ENCODE measurements at places on chromosomes 4 and X.

DNA sequence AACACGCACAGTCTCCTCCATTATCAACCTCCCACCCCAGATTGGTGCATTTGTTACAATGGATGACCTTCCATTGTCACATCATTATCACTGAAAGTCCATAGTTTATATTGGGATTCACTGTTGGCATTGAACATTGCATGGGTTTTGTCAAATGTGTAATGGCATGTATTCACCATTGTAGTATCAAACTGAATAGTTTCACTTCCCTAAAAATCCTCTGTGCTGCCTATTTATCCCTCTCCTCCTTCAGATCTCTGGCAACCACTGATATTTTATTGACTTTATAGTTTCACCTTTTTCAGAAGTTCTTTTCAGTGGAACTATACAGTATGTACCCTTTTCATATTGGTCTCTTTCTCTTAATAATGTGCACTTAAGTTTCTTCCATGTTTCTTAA, 1565.4 kb downstream of the PCDH18 start:
- no peak for DNase-seq

- no peak for DNase-seq
These were observed 73.3 kb downstream of the OR13H1 start for GRCh38 chrX:131617182-131617581.

DNA sequence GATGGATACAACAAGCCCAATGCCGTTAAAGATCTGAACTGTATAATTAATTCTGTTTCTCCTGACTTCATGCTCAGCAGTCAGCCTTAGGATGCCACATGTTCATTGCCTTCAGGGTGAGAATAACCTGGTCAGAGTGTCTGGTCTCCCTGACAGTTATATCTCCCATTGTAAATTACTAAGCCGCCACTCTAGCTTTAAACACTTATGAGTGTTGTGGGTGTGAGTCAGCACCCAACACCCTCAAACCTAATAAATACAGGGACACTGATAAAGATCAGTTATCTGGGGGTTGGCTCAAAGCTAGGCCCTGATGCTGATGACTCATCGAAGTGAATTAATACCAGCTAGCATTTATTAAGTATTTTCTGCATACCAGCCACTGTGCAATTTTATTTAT, 64.9 kb upstream of the DYNLT3 start:
- DNase-seq: no peak

DNA sequence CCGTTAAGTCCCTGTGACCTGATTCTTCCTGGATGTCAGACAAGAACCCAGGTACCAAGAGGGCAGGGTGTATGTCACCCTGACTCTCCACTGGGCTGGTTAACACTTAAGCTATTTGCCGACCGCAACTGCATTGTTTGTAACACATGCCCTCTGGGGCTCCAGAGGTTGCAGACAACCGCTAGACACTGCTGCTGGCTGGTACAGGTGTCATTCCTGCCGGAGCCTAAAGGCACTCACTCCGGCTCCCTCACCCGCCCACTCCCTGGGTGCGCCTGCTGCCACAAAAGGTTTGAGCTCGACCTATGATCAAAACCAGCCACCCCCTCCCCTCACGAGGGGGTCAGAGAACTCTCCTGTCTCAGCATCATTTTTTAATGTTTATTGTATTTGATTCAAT, 208.2 kb downstream of the FAT4 start:
- DNase-seq: no peak

Data from T-helper 9 cell (primary cell).